ENCODE measurements at places on chromosomes 11 and 22. TPM values are rescaled to one million over a fixed set of nuclear protein-coding genes. Genes with fewer than 3 reads are reported as not detected.

The RCE1 gene
- 52.3 TPM for total RNA-seq

The F2 gene
- total RNA-seq, result 2.2 TPM

The GLYATL2 gene
- total RNA-seq, result not detected

The EMID1 gene
- total RNA-seq, result 0.29 TPM

The COX8A gene
- 701 TPM for total RNA-seq

The DKK3 gene
- 19.3 TPM for total RNA-seq

The APOL5 gene
- not detected for total RNA-seq

The ASRGL1 gene
- 14.3 TPM for total RNA-seq

The DEPDC7 gene
- total RNA-seq, result 8.2 TPM

The SHISAL1 gene
- 3.4 TPM for total RNA-seq

The PRRG4 gene
- 1.8 TPM for total RNA-seq

The PYGM gene
- total RNA-seq, result 0.13 TPM

The DDI1 gene
- not detected for total RNA-seq

The HTR3B gene
- not detected for total RNA-seq

The HIPK3 gene
- 20.3 TPM for total RNA-seq

The DEUP1 gene
- total RNA-seq, result not detected

The KCNK7 gene
- 0.28 TPM for total RNA-seq

The DEFB131B gene
- not detected for total RNA-seq

The TEAD1 gene
- total RNA-seq, result 50.4 TPM

The NEFH gene
- total RNA-seq, result 0.16 TPM

The KCTD21 gene
- total RNA-seq, result 7.7 TPM

The TRIM29 gene
- total RNA-seq, result 19.4 TPM

The UPK3A gene
- total RNA-seq, result not detected

The OR6T1 gene
- total RNA-seq, result not detected

The NLRP14 gene
- not detected for total RNA-seq

The NTM gene
- total RNA-seq, result not detected

The SCUBE1 gene
- 0.26 TPM for total RNA-seq

The RPUSD4 gene
- total RNA-seq, result 18.5 TPM

The ARVCF gene
- 2.8 TPM for total RNA-seq

The OR10A2 gene
- not detected for total RNA-seq

The ACAT1 gene
- 63.2 TPM for total RNA-seq

Data from A549 treated with Mapracorat at 1 μM for 4 hours (cell line).